ENCODE measurements at places on chromosomes 16 and 17. TPM values are rescaled to one million over a fixed set of nuclear protein-coding genes. Genes with fewer than 3 reads are reported as not detected.

BRIP1 gene
- 3.0 TPM for total RNA-seq

LGALS9C gene
- not detected for total RNA-seq

CCDC182 gene
- not detected for total RNA-seq

CACNG5 gene
- total RNA-seq: not detected

DPEP2 gene
- 52.4 TPM for total RNA-seq

TBC1D3K gene
- total RNA-seq: not detected

GRCh38 chr16:23055481-23055880 is 93.8 kb downstream of the USP31 start:
- DNase-seq: no peak

DNA sequence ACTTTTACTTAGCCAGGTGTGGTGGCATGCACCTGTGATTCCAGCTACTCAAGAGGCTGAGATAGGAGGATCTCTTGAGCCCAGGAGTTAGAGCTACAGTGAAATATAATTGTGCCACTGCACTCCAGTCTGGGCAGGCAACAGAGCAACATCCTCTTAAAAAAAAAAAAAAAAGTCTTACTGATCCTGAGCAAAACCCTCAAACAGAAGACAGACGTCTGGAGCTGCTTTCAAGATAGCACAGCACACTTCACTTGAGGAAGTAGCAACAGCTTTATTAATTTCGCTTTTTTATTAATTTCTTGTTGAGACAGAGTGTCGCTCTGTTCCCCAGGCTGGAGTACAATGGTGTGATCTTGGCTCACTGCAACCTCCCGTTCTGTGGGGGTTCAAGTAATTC is 10.2 kb upstream of the GGA2 start:
- no peak for DNase-seq

DNA sequence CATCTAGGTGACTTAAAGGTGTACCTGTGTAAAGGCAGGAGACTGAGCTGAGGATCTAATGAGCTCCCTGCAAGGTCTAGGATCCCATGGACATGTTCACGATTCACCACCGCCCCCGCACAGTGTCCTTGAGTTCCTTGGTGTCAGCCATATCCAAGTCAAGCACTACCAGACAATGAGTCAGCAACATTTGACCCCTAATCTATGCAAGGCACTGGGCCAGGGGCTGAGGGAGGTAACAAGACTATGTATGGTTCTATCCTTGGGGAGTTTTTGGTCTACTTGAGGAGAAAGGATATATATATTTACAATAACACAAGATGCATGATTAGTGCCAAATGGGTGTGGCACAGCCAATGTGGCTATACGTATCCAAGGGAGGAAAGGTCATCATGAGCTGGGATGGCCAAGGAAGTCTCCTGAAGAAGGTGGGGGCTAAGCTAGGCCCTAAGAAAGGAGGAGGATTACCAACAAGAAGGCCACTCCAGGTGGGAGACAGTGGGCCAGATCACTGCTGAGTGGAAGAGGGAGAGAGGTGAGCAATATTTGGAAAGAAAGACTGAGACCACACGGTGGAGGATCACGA is 35.0 kb downstream of the ITGB3 start:
- DNase-seq: no peak

- DNase-seq: no peak
Observed at GRCh38 chr17:58305626-58306025, 23.0 kb downstream of the TSPOAP1 start.

- peak; percentile 32 for DNase-seq
Observed at GRCh38 chr16:29665294-29666077, 2.4 kb downstream of the SPN start.

GRCh38 chr17:72176951-72177660 is 56.3 kb downstream of the SOX9 start:
- DNase-seq: no peak

DNA sequence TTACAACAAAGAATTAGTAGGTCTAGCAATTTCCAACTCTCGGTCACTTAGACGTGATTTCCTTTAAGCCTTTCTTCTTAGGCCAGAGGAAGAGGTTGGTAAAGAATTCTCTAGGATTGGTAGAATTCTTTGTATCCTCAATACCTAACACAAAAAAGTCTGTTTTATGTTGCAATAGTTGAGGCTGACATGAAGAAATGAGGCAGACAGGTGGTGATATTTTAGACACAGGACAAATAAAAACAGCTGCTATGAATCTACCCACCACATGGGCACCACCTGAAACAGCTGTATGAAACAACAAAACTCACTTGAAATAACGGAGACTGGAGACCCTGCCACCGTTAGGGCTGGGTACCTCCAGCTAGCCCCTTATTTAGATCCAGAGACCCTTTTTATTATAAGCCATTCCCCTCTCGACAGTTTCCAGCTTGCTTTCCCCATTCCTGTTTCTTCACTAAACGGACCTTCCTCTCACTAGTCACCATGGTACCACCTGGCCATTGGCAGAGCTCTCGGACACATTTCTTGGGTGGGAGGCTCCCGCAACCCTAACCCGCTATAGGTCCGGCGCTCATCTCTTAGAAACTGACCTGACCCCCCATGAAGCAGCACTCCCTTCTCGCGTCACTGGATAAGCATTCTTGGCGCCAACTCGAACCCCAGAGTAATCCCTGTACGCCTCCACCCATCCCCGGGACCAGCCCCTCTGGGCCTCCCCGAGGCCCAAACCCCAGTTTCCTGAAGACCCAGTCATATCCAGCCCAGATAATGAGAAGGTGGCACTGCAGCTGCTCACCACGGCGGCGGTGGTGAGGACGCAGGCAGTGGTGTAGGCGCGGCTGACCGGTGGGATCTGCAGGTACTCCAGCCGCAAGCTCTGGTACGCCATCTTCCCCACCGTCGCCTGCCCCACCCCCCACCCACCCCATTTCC is at the start of gene DERL2:
TSS of gene DERL2 (minus strand) at position 909 of the 936 bp plus-strand sequence. CDS start at position 892, 17 bp downstream.
- peak; percentile 11 for DNase-seq

- no peak for DNase-seq
Observed at GRCh38 chr17:34719569-34719968, 140.2 kb downstream of the TMEM132E start.
